ENCODE measurements at places on chromosomes 13 and 19.

DNA sequence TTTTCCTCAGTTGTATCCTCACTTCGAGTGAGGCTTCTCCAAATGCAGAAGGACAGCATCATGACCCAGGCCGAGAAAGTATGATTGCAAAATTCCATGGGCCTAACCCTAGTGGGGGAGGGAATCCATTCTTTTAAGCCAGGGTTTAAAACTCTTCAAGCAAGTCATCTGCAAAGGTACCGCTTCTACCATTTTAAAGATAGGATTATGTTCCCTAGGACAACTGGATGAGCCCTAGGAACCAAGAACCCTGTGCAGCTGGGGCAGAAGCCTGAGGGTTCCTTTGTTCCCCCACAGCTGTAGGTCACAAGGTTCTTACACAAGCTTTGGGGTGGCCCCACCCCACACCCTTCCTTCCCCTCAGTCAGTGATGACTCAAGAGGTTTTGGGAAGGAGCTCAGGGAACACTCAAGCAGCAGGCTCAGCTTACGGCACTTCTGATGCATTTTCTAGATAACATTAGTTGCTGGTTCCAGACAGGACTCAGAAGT lies 13.5 kb downstream of the ARL11 start:
- DNase-seq = no peak

DNA sequence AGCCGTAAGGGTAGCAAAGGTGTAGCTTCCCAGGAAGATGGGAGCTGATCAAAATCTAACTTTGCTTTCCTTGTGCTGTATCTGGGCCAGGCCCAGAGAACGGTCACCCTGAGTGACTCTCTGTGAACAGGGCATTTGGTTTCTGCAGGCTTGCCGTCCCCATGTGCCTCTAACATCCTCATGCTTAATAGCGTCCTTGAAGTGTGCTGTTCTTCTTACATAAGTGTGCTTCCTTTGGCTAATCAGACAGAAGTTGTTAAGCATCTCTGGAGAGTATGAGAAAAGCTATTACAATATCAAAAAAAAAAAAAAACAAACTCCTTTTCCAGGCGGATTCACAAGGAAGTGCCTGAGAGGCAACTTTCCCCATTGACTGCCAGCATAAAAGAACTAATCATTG lies 503.7 kb downstream of the DIAPH3 start:
- no peak for DNase-seq

- DNase-seq = no peak
These were observed 43.9 kb downstream of the TNFSF13B start for GRCh38 chr13:108313382-108313781.

DNA sequence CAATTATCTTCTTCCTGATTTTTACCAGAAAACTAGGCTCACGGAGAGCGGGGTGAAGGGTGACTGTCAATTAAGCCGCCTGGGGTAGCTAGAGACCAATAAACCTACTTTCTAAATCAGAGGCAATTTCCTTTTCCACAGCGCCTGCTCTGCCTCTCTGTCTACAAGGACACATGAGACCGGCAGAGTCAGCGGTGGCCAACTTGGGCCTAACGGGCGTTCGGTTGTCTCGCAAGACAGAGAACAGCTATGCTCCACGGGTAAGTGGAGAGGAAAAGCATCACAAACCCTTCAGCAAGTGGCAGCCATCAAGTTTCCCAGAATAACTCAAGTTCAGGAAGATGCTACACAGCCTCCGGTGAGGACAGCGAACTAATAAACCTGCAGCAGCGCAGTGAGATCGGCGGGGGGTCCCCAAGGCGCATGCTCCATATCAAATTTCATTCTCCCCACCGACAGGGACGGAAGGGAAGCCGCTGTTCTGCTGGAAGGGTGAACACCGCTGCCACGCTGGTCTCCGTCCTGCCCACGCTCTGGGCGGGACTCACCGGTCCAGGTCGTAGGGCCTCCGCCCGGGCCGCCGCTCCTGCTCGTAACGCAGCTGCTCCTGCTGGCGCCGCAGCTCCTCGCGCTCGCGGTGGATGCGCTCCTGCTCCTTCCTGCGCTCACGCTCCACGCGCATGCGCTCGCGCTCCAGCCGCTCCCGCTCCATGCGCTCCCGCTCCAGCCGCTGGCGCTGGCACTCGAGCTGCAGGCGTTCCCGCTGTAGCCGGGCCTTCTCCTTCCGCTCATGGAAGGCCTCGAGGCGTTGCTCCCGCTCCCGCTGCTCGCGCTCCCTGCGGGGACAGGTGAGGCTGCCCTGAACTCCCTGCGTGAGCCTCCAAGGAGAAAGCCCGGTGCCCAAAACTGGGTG lies 25.8 kb upstream of the TINCR start:
- DNase-seq = no peak

GRCh38 chr13:79530270-79530669 lies 49.3 kb downstream of the NDFIP2 start:
- DNase-seq = no peak

GRCh38 chr13:44694842-44695241 lies 118.7 kb upstream of the TSC22D1 start:
- DNase-seq = no peak

- DNase-seq = no peak
These were observed 90.5 kb upstream of the RFC3 start for GRCh38 chr13:33727297-33728083.

DNA sequence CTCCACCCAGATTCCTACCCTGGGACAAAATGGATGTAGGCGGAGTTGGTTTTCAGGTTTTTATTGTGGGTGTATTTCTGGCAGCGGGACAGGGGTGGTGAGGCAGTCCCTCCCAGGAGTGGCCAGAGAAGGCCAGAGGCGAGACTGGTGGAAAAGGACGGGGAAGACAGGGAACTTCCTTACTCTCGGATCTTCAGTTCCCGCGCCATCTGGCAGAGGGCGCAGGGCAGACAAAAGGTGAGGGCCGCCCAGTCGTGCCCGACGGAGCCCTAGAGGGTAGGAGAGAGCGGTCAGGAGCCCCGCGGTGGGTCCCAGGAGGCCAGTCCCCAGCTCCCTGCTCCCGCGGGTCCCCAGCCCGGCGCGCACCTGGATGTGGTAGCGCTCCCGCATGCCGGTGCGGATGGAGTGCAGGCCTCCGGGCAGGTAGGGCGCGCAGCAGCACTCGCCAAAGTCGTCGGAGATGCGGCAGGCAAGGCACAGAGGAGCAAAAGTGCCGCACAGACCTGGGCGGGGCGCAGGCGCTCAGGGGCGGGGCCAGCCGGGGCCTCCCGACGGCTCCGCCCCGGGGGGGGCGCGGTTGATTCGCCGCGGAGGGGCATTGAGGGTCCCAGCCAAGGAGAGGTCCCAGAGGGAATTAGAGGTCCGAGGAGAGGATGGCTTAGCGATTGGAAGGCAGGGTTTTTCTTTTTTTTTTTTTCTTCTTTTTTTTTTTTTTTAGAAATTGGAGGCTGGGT lies 3.0 kb downstream of the CNFN start:
- peak; percentile 86 for DNase-seq

- DNase-seq = peak; percentile 22
These were observed 116.5 kb downstream of the SPRY2 start for GRCh38 chr13:80224468-80224867.

DNA sequence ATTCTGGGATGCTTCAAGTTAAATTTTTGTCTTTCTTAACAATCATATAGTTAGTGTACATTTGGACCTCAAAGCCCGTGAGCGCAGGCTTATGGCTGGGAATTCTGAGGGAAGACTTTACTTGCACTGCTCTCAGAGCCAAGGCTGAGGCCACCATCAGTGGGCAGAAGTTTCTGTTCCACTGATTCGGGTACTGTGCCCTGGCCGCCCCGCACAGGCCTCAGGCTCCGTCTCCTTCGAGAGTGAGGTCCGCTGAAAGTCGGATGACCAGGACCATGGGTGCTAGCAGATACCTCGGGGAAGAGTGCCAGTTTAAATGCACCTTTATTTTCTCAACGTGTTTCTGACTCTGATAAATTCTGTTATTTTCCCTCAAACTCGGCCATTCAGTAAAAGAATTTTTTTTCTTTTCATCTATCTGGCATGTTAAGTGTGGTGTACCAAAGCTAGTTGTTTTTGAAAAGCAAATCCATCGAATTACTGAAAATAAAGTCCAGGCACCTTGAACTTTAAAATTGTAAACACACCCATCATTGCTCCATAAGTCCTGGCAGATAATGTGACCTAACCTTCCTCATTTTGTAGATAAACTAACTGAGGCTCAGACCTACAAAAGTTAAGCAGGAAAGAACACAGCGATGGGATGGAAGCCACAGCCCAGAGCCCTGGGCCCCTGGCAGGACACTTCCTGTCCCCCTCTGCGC lies 126.7 kb downstream of the SOX1 start:
- no peak for DNase-seq

DNA sequence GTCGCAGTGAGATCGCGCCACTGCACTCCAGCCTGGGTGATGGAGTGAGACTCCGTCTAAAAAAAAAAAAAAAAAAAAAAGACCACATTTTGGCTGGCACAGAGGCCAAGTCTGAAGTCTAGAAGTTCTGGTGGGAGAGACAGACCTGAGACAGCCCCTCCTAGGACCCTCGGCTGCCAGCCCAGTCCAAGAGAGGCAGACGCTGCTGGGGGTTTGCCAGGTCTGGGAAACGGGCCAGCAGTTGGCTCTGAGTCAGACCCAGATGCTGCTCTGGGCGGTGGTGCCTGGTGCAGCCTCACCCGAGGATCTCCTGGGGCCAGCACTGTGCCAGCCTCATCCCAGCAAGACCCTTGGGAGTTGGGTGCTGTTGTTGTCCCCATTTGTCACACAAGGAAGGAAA lies 5.8 kb downstream of the FCHO1 start:
- no peak for DNase-seq

DNA sequence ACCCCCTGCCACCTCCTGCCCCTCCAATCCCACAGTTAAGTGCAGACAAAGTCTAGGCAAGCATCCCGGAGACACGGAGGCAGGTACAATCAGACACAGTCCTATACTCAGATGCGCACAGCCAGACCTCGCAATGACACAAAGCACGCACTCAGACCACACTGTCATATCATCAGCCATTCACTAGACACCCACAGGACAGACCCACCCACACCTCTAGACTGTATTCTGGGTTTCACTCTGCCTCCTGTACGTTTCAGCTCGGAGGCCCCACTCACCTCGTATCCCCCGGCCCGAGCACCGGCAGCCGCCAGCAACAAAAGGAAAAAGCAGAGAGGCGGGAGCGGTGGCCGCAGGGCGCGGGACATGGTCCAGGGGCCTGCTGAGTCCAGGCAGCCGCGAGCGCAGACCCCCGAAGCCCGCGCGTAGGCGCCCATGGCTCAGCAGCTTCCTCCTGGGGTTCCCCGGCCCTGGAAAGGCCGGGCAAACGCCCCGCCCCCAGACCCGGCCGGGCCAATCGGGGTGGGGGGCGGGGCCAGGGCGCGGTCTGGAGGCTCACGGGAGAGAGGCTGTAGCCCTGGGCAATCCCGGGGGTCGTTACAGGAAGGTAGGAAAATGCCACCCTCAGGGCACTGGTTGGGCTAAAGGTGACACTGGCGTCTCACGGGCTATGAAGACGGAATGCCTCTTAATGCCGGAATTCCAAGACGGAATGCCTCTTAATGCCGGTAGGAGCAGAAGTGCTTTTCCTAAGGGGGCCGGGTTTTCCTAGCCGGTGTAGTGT lies at the start of the genes MAN2B1 and WDR83:
Gene MAN2B1 (minus strand): TSS at position 478 of the 784 bp plus-strand sequence. CDS start 41 bp downstream, at position 437.
Gene WDR83 (plus strand): TSS at position 543 of the 784 bp plus-strand sequence. CDS start 2,984 bp downstream, outside the sequence.
- DNase-seq = peak; percentile 90

DNA sequence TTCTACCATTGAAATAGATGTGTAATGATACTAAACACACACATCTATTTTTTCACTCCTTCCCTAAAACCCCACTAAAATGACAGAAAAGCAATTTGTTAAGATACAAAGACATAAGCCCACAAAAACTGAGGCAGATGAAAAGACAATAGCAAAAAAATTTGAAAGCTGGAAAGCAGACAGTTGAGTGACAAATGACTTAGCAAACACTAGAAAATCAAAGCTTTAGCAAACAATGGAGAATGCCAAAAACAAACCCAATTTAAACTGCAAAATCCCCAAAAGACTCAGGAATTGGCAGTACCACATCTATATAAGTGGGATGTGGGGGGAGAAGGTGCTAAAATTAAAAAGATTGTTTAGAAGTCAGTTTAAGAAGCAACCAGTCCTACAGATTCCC lies 9.5 kb downstream of the TSC22D1 start:
- no peak for DNase-seq

GRCh38 chr19:4278419-4279266 lies at the start of gene SHD:
Gene SHD (plus strand): TSS chr19:4279266. CDS start chr19:4280064, 798 bp downstream.
- no peak for DNase-seq

- DNase-seq = no peak
These were observed 69.4 kb upstream of the KLF12 start for GRCh38 chr13:74203576-74203975.

DNA sequence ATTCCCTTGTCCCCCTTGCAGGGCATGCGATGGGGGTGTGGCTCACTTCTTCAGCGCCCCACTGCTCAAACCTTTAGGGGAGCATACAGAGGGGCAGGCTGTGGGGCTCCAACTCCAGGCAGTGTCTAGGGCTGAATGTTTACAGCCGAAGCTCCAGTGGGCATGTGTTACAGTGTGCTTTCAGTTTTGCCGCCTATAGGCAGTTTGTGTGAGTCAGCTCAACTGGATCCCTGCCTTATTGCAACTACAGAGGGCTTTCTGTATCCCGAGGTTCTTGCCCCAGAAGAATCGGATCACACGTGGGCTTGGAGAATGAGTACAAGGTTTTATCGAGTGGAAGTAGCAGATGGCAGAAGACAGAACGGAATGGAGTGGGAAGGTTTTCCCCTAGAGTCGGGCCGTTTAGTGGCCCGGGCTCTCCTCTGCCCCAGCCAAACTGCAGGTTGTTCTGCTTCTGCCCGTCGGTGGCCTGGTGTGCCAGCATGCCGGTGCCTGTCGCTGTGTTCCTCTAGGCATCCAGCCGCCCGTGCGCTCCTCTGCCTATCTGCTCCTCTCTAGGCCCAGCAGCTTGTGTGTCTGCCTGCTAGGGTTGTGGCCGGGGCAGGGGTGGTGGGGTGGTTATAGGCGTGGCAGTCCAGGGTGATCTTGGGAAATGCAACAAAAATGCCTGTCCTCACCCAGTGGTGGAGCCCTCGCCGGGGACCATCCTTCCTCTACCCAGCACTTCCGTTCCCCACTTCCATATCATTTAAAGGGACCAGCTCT lies 435.9 kb upstream of the SGCG start:
- no peak for DNase-seq

DNA sequence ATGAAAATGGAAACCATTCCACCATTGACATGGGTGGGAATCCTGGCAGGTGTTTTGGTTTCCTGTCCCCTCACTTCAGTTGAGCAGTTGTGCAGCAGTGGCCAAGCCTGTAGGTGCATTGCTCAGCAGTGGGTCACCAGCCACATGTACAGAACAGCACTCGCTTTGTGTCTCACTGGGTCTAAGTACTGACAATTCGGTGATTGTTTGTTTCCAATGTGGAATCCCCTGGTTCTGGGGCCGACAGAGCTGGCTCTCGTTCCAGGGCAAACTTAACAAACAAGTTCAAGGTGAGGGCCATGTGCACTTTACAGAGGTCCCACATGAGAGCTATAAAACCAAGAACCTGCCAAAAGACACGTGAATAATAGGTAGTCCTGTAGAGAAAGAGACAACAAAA lies 54.1 kb upstream of the SPATA13 start:
- DNase-seq = no peak

- no peak for DNase-seq
These were observed 233.9 kb upstream of the CSNK1A1L start for GRCh38 chr13:37339386-37339735.

- no peak for DNase-seq
These were observed at the start of gene ICAM3 for GRCh38 chr19:10339380-10339960. Gene ICAM3 (minus strand): TSS chr19:10339624. CDS start chr19:10339614, 10 bp downstream.

Measured in HAP-1 (cell line).